ENCODE measurements at places on chromosomes 7 and 10. TPM values are rescaled to one million over a fixed set of nuclear protein-coding genes. Genes with fewer than 3 reads are reported as not detected.

GRCh38 chr7:98137134-98137825 is 30.6 kb downstream of the LMTK2 start:
- DNase-seq = no peak

DNA sequence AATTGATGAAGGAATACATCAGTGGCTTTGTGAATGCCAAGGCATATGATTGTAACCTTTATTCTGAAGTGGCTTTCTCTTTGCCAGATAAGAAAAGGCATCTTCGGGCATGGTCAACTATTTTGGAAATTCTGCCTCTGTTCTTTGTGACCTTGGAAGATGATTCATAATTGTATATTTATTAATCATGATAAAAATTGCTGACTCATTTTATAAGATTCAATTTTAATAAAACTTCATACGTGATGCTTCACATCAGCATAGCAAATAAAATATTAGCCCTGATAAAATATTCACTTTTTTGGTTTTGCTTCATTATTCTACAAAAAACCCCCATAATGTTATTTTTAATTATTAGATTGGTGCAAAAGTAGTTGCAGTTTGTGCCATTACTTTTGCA is 200.5 kb downstream of the MACC1 start:
- DNase-seq = no peak

PIK3AP1 gene
- total RNA-seq = 5.4 TPM

- no peak for DNase-seq
Measured at GRCh38 chr7:24669971-24670591, 87.2 kb downstream of the GSDME start.

DNA sequence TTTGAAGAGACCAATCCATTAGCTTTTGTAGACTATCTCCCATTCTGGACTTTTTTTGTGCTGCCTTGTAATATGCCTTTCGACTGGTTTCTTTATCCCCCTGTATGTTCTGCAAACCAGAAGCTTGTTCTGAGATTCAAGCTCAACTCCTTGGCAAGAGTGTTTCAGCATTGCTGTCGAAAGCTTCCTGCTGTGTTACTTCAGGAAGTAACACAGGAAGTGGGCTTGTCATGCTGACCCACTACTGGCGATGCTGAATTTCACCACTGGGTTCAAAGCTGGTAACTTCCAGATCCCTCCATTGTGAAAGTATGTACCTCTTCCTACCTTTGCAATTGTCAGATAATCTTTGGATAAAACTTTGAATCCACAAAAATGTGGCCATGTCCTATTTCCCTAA is 57.9 kb upstream of the INSYN2A start:
- DNase-seq = no peak

- DNase-seq = no peak
Measured at GRCh38 chr10:101774589-101775272, 1.2 kb downstream of the FGF8 start.

- peak; percentile 59 for DNase-seq
Measured at GRCh38 chr7:17289074-17289645, 9.3 kb upstream of the AHR start.

SLIT1 gene
- under 0.01 TPM for total RNA-seq

PNLIP gene
- not detected for total RNA-seq

GRCh38 chr7:1539181-1539881 is 8.8 kb downstream of the MAFK start:
- DNase-seq = no peak
